IMR-90 (cell line): ENCODE measurements at places on chromosomes 7 and 10. TPM values are rescaled to one million over a fixed set of nuclear protein-coding genes. Genes with fewer than 3 reads are reported as not detected.

DNA sequence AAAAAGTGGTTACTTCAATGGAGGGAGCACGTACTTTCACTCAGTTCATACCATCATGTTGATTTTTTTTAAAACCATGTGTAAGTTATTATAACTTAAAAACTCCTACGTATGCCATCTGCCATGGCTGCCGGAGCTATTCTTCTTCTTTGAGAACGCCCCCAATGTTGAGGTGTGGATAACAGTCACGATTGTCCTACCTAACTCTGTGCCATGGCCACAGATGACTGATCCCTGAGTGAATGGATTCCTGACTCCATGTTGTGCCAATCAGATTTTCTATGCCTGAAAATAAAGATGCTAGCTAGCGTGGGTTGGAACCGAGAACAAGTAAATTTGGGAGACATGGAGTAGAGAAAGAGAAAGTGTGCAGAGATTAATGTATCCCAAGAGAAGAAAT lies 5.3 kb downstream of the MCMBP start:
- no peak for DNase-seq
- no peaks in the 10 kb centered on the region for H3K27me3 ChIP-seq
- no peak overlapping the region for H3K27ac ChIP-seq
- H3K36me3 ChIP-seq, result no peaks in the 10 kb centered on the region
- H3K4me1 ChIP-seq, result peaks cover 2% of the 10 kb centered on the region; the same call in 1 of the 2 replicates

- H3K27ac ChIP-seq, result peak overlapping the region; percentile 86
- H3K4me3 ChIP-seq, result peak overlapping the region; percentile 63
- DNase-seq, result peak; percentile 86
- peaks cover 4% of the 10 kb centered on the region for H3K36me3 ChIP-seq
Measured at GRCh38 chr10:986881-987619, 1.2 kb upstream of the GTPBP4 start.

DNA sequence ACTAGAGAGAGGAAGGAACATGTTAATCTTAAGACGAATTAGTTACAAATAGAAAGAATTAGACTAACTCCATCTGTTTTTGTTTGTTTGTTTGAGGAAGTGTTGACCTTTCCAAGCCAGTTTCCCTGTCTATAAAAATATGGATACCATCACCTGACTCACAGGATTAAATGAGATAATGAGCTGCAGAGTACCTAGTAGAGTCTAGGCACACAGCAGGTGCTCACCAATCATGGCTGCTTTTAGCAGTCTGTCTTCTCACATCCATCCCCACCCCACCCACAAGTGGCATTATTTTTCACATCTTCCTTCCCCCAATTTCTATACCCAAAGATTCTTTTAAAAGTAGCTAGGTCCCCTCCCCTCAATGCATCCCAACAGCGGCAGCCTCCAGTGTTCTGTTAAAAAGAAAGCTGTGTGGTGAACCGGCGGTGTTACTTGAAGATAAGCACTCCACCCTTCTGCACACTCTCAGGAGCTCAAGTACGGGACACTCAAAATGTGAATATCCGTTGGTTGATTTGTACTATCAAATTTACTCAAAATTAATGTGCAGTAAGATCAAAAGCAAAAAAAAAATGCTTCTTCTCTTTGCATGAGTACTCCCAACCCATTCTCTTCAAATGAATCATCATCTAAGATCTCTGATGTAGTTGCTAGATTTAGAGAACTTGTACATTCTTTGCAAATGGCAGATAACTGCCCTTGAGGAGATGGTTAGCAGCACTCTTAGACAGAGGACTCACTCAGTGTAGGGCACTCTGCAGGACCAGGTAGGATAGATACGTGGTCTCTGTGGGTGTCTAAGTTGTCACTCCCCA lies 145.4 kb upstream of the ASAH2 start:
- no peaks in the 10 kb centered on the region for H3K27me3 ChIP-seq
- peaks cover 6% of the 10 kb centered on the region for H3K4me1 ChIP-seq
- peak; percentile 74 for DNase-seq
- no peak overlapping the region for H3K27ac ChIP-seq

GRCh38 chr10:30158325-30158960 lies 99.1 kb upstream of the JCAD start:
- H3K27ac ChIP-seq, result no peak overlapping the region
- no peak overlapping the region for H3K4me3 ChIP-seq
- DNase-seq, result peak; percentile 21
- H3K27me3 ChIP-seq, result peaks cover 10% of the 10 kb centered on the region
- no peaks in the 10 kb centered on the region for H3K4me1 ChIP-seq

DNA sequence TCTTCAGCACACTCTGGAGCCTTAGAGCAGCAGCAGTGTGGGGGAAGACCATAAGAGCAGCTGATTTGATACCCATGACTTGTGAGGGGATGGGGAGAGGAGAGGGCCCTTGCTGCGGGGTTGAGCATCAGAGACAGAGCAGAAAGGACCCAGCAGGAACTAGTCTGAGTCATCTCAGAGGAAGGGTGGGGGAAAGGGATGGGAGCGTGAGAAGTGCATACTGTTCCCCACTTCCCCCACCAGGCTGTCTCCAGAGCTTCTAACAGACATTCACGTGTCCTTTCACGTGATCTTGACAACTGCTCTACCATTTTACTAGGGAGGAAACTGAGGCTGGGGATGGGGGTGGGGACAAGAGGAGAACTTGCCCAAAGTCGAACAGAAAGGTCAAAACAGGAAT lies 38.7 kb downstream of the FAM241B start:
- no peak for DNase-seq
- H3K4me1 ChIP-seq, result no peaks in the 10 kb centered on the region
- H3K36me3 ChIP-seq, result no peaks in the 10 kb centered on the region
- H3K27ac ChIP-seq, result no peak overlapping the region

GRCh38 chr7:120337308-120337907 lies 64.4 kb downstream of the KCND2 start:
- no peak overlapping the region for H3K27ac ChIP-seq
- H3K36me3 ChIP-seq, result no peaks in the 10 kb centered on the region
- DNase-seq, result peak; percentile 0
- no peaks in the 10 kb centered on the region for H3K27me3 ChIP-seq

- peaks cover 26% of the 10 kb centered on the region for H3K36me3 ChIP-seq
- H3K27me3 ChIP-seq, result no peaks in the 10 kb centered on the region
- H3K4me1 ChIP-seq, result peaks cover 7% of the 10 kb centered on the region
Measured at GRCh38 chr10:77864151-77864851, 62.3 kb downstream of the DLG5 start.

GRCh38 chr10:43249151-43249961 lies 17.5 kb downstream of the RASGEF1A start:
- DNase-seq, result no peak
- no peak overlapping the region for H3K4me3 ChIP-seq
- peaks cover 22% of the 10 kb centered on the region; the same call in 1 of the 2 replicates for H3K27me3 ChIP-seq

DNA sequence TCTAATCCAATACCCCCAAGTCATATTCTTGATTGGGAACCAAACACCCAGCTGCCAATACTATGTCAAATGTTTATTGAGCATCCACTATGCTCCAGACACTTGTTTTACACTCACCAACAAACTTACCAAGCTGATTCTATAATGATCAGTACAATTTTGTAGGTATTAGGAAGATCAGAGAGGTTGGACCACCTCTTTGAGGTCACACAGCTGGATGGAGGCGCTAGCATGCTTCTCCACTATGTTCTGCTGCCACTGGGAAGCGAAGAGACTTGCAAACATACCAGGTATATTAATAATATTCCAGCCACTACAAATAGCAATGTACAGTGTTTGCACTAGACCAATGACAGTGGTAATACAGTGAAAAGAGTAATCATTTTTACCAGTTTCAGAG lies 25.6 kb upstream of the SEPHS1 start:
- DNase-seq, result no peak
- peaks cover 6% of the 10 kb centered on the region for H3K27me3 ChIP-seq
- H3K27ac ChIP-seq, result no peak overlapping the region
- no peaks in the 10 kb centered on the region for H3K36me3 ChIP-seq
- H3K4me1 ChIP-seq, result no peaks in the 10 kb centered on the region

DNA sequence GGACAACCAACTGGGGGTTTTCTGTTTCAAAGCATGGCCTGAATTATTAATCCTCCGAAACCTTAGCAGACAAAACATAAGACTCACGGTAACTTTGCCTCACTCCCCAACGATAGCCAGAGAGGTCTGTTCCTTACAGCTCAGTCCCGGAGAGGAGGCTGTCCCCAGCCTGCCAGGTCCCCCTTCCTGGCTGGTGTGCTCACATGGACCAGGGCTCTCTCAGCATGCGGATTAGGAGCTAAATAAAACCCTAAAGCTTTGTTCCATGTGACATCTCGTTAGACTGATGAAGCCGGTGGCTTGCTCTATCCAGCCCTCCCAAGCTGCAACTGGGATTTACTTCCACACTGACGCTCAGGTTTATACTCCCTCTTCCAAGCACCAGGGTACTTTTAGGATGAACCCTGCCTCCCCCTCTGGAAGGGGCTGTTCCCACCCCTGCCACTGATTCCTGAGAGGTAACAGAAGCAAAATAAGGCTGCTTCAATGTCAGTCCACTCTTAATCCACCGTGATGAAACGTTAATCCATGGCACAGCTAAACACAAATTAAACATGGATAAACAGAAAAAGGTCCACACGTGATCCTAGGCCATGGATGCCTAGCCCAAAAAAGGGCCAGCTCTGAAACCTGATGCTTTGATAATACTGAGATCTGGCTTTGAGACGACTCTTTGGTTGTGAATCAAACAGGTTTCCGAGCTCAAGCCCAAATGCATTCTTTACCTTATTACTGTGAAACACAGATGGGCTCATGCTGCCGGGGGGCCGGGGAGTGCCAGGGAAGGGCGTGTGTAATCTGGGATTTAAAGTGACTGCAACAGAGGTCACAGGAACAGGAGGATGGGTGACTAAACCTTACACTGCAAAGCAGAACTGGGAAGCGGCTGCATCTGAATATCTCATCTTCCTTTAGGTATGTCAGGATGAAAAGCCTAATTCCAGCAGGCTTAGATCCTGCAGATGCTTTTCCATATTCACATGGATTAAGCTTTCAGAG lies 86.2 kb downstream of the ZRANB1 start:
- peak; percentile 29 for DNase-seq
- no peaks in the 10 kb centered on the region for H3K27me3 ChIP-seq
- H3K4me1 ChIP-seq, result peaks cover 26% of the 10 kb centered on the region
- H3K36me3 ChIP-seq, result peaks cover 16% of the 10 kb centered on the region; the same call in 1 of the 2 replicates

DNA sequence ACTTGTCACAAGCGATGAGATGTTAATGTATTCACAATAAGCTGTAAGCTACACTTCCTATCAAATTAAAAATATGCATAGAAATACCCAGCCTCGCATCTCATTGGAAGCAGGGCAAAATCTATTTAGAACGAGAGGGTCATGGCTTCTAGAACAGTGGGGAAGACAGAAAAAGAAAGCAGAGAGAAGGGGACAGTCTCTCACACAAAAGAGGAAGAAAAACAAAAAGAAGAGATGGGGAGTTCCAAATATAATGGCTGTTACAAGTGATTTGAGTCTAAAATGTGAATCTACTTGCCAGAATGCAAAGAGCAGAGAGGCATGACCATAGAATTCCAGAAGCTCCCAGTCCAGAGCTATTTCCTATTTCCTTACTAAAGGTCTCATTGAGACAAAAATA lies 13.8 kb downstream of the LRRN3 start:
- H3K36me3 ChIP-seq, result no peaks in the 10 kb centered on the region
- no peaks in the 10 kb centered on the region for H3K4me1 ChIP-seq
- no peak overlapping the region for H3K27ac ChIP-seq
- no peak overlapping the region for H3K4me3 ChIP-seq
- no peak for DNase-seq
- no peaks in the 10 kb centered on the region for H3K27me3 ChIP-seq

GRCh38 chr10:118968060-118968459 lies 61.5 kb upstream of the NANOS1 start:
- peaks cover 55% of the 10 kb centered on the region for H3K27me3 ChIP-seq
- no peak overlapping the region for H3K27ac ChIP-seq

DNA sequence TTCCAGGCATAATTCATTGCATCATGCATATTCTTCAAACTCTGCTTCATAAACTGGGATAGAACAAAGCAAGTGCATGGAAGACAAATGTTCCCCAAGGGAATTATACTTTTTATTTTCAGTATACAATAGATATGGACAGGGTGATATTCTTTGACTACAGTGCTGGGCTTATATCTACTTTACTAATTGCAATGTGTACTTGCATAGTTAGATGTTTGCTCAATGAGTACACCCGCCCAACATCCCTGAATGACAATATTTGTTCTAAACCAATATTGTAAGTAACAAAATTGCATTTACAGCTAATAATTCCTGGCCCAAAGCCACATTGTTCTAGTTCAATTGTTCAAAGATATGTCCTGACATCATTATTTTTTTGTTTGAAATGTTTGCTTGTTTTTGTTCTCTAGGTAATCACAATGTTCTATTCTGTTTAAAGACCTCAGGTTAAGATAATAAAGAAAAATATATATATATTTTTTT lies 171.4 kb downstream of the PTN start:
- no peak for DNase-seq
- no peak overlapping the region for H3K27ac ChIP-seq
- no peak overlapping the region for H3K4me3 ChIP-seq
- no peaks in the 10 kb centered on the region for H3K36me3 ChIP-seq
- no peaks in the 10 kb centered on the region for H3K27me3 ChIP-seq

DNA sequence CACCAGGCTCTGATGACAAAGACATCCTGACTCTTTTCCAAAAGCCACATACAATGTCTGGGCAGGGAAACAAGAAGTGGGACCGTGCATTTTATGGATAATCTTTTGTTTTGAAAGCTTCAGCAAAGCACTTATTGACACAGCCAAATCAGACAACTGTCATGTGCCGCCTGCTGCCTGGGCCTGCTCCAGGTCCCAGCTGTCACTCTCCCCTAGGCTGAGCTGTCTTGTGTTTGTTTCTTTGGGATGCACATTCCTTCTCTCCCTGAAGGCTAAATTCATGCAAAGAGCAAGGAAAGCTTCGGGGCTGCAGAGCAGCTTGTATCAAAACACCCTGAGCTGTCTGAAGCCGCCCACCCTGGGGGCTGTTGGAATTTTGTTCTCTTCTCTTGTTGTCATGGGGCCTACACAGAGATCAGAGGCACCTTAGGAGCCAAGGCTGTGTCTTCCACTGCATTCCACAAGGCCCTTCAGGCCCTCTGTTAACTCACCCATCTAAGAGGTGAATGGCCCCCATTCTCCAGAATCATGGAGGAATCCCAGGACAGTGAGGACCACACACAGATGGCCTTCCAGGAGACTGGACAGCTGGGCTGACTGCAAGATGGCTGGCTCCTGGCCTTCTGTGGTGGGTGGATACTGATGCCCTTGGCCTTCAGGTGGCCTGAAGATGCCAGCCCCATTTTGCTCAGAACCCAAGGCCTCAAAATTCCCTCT lies 17.8 kb upstream of the SLC18A2 start:
- H3K4me1 ChIP-seq, result no peaks in the 10 kb centered on the region
- DNase-seq, result no peak
- H3K27ac ChIP-seq, result no peak overlapping the region
- H3K27me3 ChIP-seq, result no peaks in the 10 kb centered on the region; the same call in 1 of the 2 replicates

- H3K27ac ChIP-seq, result no peak overlapping the region
- no peak overlapping the region for H3K4me3 ChIP-seq
- no peaks in the 10 kb centered on the region for H3K36me3 ChIP-seq
- DNase-seq, result no peak
- no peaks in the 10 kb centered on the region; the same call in 1 of the 2 replicates for H3K27me3 ChIP-seq
Measured at GRCh38 chr10:75718991-75719390, 287.6 kb downstream of the LRMDA start.

- no peak overlapping the region for H3K4me3 ChIP-seq
- H3K36me3 ChIP-seq, result no peaks in the 10 kb centered on the region
- no peaks in the 10 kb centered on the region for H3K27me3 ChIP-seq
- H3K4me1 ChIP-seq, result peaks cover 6% of the 10 kb centered on the region
- peak; percentile 61 for DNase-seq
- H3K27ac ChIP-seq, result no peak overlapping the region
Measured at GRCh38 chr7:2870471-2870931, 26.4 kb upstream of the GNA12 start.

The CC2D2B gene
- not detected in 2 replicates for polyA plus RNA-seq

The FAM13C gene
- polyA plus RNA-seq, result 1.1 and 1.6 TPM in 2 replicates

The AASS gene
- 4.7 and 6.1 TPM in 2 replicates for polyA plus RNA-seq

The GPR22 gene
- polyA plus RNA-seq, result not detected in 2 replicates

The C10orf143 gene
- polyA plus RNA-seq, result 0.60 and 0.66 TPM in 2 replicates

The TAF3 gene
- polyA plus RNA-seq, result 2.2 and 2.3 TPM in 2 replicates

The MEIG1 gene
- not detected in 2 replicates for polyA plus RNA-seq
